ENCODE measurements at places on chromosomes 1 and 21.

GRCh38 chr21:26710155-26710554 lies 135.1 kb downstream of the ADAMTS1 start:
- no peak for DNase-seq

DNA sequence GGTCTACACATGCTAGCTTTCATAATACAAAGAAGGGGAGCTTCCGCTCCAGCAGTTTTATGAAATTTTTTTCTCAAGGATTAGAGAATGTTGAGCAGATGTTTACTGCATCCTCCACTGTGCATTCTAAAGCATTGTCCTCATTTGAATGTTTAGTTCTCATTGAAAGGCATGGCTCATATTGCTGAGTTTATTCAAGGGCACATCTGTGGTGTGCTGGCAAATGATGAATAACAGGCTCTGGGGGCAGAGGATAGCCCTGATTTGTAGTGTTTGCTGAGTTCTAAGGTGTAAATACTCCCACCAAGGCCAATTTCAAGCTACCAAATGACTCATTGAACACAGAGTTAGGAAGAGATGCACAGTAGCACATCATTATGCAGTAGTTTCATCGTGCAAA lies 303.2 kb upstream of the FAM78B start:
- DNase-seq = no peak

DNA sequence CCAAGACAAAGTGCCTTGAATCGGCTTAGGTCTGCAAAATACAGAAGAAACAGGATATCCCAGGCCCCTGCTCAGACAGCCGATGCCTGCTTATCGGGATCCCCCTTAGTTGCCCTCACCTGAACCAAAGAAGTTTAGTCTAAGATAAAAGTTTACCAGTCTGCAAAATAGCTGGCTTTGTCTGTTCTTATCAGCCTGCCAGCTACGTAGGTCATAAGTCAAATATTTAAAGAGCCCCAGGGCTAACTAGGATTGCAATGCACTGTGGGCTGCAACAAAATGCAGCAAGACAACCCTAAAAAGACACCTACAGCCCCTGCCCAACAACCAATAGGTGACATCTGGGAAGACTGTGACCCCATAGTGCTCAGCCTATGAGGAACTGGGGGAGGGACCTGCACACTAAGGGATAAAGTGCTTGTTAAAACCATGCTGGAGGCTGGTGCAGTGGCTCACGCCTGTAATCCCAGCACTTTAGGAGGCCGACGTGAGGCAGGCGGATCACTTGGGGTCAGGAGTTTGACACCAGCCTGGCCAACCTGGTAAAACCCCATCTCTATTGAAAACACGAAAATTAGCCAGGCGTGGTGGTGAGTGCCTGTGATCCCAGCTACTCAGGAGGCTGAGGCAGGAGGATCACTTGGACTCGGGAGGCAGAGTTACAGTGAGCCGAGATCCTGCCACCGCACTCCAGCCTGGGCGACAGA lies 27.4 kb downstream of the LRRC3 start:
- DNase-seq = no peak

- DNase-seq = no peak
Measured at GRCh38 chr1:165069829-165070228, 286.7 kb downstream of the LMX1A start.

DNA sequence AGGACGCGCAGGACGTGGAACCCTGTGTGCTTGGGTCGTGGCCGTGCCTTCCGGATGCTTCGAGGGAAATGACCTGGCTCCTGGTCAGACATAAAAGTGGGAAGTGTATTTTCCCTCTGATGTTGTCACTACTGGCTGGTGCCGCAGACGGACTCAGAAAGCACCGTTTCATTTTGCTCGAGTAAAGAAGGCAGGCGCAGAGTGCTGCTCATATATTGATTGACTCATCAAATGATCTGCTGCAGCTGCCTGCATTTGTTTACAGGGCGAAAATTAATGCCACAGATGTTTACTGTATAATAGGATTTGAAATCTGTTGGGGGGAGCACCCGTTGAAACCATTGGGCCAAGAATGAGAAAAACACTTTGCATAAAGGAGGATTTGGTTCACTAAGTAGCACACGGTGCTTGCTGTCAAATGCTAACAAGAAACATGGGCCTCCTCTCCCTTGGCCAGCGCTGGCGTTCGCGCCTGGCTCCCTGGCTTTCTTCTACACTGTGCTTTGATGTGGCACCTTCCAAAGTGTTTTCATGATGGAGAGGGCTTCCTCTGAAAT lies 365.5 kb downstream of the CAMTA1 start:
- DNase-seq = no peak
